ENCODE measurements at places on chromosomes 2 and 18.

DNA sequence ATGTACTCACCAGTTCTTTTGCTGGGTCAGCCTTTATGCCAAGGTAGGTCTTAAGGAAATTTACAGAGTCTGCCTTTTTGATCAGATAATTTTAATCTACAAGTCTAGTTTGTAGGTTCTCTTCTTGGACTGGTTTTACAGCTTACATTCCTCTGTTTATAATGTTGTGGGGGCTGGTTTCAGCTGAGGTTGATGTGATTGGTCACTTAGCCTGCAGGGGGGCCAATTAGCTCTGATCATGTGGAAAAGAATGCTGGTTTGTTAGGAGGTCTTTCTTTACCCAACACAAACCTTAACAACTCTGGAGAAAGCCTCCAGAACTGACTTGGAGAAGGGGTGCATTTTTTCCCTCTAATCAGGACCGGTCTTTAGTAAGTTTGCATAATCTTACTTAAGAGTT, at the start of gene KCNJ13:
TSS of gene KCNJ13 (minus strand) at position 131 of the 400 bp plus-strand sequence. CDS start 5,203 bp downstream, outside the sequence.
- no peak for DNase-seq

- no peak for DNase-seq
Observed at GRCh38 chr2:234542742-234543141, 45.9 kb upstream of the ARL4C start.

GRCh38 chr2:172804423-172804822, 68.8 kb downstream of the RAPGEF4 start:
- DNase-seq = no peak

GRCh38 chr2:79860228-79861058, 347.6 kb downstream of the CTNNA2 start:
- no peak for DNase-seq
